Activated CD8-positive, alpha-beta memory T cell treated with anti-CD3 and anti-CD28 coated beads for 1 hour (primary cell): ENCODE measurements at places on chromosomes 12 and 14.

DNA sequence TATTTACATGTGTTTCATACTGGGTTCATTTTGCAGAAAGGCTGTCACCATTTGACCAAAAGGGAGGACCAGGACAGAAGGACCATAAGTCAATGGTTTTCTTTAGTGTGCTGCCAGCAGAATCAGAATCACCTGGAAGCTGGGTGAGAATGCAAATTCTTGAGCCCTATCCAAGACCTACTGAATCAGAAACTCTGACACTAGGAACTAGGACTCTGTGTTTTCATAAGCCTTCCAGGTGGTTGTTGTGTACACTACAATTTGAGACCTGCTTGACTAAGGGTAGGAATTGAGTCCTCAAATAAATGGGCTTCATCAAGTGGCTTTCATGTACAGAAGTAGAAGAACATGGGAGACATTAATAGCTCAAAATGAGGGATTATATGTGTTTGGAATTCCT lies 32.2 kb downstream of the PDE6H start:
- DNase-seq, result no peak

DNA sequence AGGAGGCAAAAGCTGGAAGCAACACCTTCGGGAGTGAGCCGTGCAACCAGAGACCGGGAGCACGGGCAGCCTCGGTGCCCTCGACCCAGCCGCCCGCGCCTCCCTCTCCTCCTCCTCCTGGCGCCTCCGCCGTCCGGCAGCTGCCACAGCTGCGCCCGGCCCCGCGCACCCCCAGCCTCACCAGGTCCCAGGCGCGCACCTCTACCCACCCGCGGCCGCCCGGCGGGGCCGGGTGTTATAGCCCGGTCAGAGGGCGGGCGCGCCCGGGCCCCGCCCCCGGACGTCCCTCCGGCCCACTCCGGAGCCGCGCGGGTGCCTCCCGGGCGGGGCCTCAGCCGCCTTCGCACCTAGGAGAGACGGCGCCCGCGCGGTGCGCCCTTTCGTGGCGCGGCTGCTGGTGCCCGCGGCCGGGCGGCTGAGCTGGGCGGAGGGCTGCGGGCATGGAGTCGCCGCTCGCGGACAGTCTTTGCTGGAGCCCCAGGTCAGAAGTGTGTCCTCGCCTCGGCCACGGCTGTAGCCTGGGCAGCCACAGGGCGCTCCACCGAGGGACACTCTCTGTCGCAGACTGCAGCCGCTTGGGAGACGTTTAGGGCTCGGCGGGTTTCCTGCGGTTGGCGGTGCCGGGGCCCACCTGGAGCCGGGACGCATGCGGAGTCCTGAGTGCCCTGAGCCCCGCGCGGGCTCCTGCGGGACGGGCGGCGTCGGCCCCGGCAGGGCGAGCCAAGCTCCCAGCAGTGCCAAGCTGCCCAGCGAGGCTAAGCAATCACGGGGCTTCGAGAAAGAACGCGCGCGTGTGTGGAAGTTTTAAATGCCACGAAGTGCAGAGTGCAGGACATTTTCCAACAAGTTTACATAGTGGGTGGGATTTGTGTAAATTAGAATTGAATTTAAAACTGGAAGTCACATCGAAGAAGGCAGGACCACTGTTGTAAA lies at the start of gene CPM:
Gene CPM, minus strand, starts transcription at position 211 of the 933 bp plus-strand sequence. CDS start 334 bp downstream, outside the sequence.
- peak; percentile 8 for DNase-seq

DNA sequence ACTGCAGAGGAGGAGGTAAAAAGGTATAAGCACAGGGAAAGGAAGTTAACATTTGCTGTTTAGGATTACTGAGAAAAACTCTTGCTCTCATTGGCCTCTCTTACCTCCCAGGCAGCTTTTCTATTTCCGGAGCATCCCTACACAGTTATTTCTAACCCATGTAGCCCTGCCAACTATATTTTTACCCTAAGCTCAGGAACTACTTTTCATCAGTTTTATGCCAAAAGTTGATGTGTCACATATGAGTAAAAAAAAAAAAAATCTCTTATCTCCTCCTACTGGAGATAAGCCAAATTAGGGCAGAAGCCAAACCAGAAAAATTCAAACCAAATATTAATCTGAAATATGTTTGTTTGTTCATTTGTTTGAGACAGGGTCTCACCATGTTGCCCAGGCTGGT lies 34.4 kb upstream of the PSMA6 start:
- no peak for DNase-seq

GRCh38 chr14:60175255-60175902 lies 10.2 kb upstream of the DHRS7 start:
- DNase-seq, result no peak

- DNase-seq, result no peak
Measured at GRCh38 chr12:65926119-65926908, 102.0 kb downstream of the HMGA2 start.

DNA sequence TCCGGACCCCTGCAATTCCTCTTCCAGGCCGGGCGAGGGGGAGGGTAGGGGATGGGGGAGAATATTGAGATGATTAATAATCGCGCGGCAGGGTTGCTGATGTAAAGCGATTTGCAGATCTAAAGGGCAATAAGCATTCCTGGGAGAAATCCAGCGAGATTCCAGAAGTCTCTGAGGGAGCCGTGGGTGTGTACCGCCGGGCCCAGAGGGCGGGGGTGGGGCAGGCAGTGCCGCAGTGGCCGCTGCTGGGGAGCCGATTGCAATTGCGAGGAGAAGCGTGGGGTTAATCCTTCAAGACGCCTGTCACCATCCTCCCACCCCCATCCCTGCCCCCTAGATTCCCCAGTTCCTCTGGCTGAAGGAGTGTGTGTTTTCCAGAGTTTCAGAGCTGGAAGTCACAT lies 16.4 kb downstream of the FOS start:
- no peak for DNase-seq

- no peak for DNase-seq
Measured at GRCh38 chr14:95033682-95034632, 123.4 kb downstream of the DICER1 start.

DNA sequence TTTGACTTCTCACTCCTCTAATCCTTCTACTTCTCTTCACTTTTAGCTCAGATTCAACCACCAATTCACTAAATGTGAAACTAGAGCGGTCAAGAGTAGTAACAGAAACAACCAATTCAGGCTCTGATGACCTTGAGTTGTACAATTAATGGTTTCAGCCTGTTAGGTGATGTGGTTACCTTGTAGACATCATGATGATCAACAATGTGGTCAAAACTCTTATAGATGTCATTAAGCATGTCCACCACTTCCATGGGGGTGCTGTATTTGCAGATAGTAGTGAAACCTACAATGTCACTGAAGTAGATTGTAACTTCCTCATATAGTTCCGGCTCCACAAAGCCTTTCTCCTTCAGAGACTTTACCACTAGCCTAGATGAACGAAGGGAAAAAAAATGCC lies 54.1 kb upstream of the PLBD1 start:
- no peak for DNase-seq

DNA sequence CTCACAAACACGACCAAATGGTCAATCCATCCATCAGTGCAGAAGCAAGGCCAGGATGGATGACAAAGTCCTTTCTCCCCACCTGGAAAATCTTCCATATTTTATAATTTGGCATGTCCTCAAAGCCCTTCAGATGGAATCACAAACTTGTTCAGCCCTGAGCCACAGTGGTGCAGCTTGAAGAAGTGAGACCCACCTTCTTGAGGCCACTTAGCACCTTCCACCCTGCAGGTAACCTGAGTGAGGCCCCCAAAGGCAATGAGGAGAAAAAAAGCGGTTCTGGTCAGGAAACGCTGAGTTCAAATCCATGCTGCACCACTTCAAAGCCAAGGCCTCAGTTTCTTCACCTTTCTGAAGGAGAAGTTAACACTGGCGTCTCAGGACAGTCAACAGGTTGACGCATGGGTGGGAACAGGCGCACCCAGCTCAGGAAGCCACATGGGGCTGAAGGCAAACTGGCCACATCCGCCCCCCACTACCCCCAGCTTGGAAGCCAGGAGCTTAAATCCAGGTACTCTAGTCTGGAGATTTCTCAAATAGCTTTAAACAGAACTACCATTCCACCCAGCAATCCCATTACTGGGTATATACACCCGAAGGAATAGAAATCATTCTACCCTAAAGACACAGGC lies 320.4 kb downstream of the BCL11B start:
- no peak for DNase-seq

GRCh38 chr14:84770030-84770429 lies 759.9 kb upstream of the FLRT2 start:
- no peak for DNase-seq

DNA sequence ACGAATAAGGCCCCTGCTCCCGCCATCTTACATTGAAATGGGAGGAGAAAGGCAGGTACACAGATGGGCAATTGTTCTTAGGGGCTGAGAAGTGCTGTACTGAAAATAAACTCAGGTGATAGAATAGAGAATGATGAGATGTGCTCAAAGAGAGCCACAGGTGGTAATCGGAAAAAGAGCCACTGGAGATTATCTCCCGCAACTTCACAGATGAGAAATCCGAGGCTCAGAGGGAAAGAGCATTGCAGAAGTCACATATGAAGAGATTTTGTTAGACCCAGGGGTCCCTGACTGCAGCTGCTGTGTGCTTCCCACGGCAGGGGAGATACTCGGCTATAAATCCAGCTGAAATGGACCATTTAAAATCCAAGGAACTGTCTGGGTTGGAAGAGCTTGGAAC lies 73.7 kb downstream of the PRIMA1 start:
- no peak for DNase-seq

DNA sequence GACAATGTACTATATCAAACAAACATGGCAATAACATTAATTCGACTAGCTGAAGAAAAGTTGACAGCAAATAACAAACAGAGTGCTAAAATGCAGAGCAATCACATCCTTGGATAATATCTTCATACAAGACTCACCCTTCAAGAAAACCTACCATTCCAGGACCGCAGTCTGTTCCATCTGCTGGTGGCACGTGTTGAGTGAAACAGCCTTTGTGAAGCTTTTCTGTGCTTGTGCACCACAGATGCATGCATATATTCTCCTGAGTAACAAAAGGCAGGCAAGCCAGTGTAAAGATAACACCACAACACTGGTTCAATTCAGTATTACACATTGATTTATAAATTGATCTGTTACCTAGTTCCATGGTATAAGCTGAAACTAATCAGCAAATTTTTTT lies 89.3 kb downstream of the ADAMTS20 start:
- no peak for DNase-seq

GRCh38 chr12:127278351-127278750 lies 988.6 kb upstream of the TMEM132C start:
- no peak for DNase-seq

GRCh38 chr12:6613776-6614512 lies 6.8 kb upstream of the CHD4 start:
- no peak for DNase-seq

DNA sequence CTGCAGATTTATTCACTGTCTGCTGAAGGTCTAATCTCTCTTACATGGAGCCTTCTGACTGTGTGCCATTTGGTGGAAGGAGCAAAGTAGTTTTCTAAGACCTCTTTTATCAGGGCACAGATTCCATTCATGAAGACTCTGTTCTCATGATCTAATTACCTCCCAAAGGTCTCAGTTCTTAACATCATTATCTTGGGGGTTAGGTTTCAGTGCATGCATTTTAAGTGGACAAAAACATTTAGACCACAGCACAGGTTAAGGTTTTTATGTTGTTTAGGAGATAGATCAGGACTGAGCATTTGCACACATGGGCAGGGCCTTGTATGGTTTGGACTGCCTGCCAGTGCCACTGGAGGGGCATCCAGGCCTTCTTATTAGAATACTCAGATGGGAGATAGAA lies 746.1 kb downstream of the C12orf50 start:
- DNase-seq, result no peak

GRCh38 chr12:76037130-76038103 lies 5.8 kb upstream of the PHLDA1 start:
- DNase-seq, result no peak

DNA sequence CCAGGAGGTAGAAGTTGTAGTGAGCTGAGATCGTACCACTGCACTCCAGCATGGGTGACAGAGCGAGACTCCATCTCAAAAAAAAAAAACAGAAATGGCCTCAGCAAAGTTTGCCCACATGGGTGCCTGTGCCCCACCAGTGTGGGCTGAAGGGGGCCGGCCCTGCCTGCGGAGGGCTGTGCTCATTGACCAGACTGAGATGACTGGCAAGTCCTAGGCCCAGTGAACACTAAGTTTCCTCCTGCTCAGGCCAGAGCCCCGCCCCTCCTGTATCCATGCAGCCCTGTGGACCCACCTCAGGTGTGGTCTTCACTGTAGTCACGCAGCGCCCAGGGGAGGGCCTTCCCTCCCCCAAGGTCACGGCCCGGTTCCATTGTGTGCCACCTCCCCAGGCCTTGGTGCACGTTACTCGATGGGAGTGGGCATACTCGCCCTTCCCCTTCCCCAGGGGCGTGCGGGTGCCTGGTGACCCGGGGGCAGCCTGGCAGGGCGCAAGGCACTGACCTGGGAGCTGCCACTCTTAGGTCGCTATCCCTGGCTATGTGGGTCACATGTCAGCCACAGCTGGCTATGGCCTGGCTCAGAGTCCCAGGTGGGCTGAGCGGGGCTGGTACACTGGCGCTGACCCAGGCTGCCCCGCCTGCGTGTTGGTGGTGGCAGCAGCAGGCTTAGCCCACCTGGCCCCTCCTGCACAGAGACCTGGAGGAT lies 16.1 kb downstream of the INF2 start:
- DNase-seq, result no peak

GRCh38 chr14:29321646-29322045 lies 555.1 kb downstream of the FOXG1 start:
- no peak for DNase-seq

GRCh38 chr14:105489542-105490266 lies 1.3 kb upstream of the TEDC1 start:
- DNase-seq, result peak; percentile 77

- DNase-seq, result no peak
Measured at GRCh38 chr12:13369474-13370056, 173.0 kb downstream of the EMP1 start.

GRCh38 chr14:100076606-100077005 lies 11.4 kb downstream of the EVL start:
- no peak for DNase-seq

DNA sequence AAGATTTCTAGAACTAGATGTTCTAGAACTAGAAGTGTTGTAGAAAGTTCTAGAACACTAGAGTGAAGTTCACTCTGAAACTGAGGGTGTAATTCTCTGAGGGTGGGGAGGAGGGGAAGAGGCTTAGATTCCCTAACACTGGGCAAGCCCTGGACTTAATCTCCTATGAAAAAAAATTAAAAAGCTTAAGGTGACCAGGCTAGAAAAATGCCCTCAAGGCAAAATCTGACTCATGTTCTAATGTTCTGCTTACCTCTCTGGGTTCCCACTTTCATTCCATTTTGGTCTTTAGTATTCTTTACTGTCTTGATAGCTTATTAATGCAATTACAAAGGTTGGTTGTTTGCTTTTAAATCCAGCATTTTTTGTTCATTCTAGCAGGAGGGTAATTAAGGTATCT lies 101.5 kb downstream of the KICS2 start:
- no peak for DNase-seq

- no peak for DNase-seq
Measured at GRCh38 chr12:122102331-122102730, 23.8 kb downstream of the MLXIP start.
